Activated naive CD4-positive, alpha-beta T cell treated with Interleukin-2 at 50 U/mL for 16 hours (primary cell): ENCODE measurements at places on chromosomes 7 and 10.

- DNase-seq: no peak
Observed at GRCh38 chr10:9469663-9470205, 1415.2 kb downstream of the GATA3 start.

DNA sequence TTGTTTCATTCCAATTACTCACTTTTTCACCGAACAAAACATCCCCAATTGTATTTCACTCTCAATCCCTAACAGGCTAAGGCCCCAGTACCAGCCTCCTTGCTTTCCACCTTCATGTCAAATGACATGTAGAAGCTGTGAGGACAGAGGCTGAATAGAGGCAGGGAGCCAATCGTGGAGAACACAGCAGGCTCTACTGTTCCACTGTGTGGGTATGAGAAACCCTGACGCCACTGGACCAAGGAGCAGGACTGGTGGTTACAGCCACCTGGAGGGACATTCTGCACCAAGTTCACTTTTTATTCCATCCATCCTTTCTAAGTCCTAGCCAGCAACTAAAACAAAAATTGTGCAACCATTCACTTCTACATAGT is 502.8 kb downstream of the SORCS1 start:
- DNase-seq: no peak

- DNase-seq: peak; percentile 5
Observed at GRCh38 chr10:119360181-119360921, 153.0 kb downstream of the GRK5 start.

GRCh38 chr7:98120559-98120958 is 13.9 kb downstream of the LMTK2 start:
- no peak for DNase-seq

- DNase-seq: peak; percentile 68
Observed at GRCh38 chr7:139682136-139683013, 95.4 kb downstream of the HIPK2 start.

- DNase-seq: no peak
Observed at GRCh38 chr10:72552857-72553256, 73.0 kb downstream of the MICU1 start.

DNA sequence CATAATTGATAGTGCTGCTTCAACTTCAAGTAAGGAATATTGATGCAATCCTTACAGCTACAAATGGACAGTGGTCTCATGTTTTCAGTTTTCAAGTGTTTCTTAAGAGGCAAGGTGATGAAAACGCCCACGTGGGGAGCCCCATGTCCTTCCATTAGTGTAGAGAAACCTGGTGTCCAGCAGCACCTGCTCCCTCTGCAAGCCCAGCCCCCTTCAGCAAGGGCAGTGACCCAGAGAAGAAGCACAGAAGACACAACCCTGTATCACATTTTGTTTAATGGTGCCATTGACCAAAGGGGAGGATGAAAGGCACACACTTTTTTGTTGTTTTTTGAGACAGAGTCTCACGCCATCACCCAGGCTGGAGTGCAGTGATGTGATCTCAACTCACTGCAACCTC is 143.7 kb downstream of the EGFR start:
- DNase-seq: no peak

- DNase-seq: no peak
Observed at GRCh38 chr7:147857152-147858140, 733.1 kb upstream of the C7orf33 start.

GRCh38 chr10:12796401-12797160 is 204.9 kb downstream of the CCDC3 start:
- DNase-seq: no peak

- DNase-seq: no peak
Observed at GRCh38 chr10:61793760-61794703, 107.5 kb upstream of the ARID5B start.

DNA sequence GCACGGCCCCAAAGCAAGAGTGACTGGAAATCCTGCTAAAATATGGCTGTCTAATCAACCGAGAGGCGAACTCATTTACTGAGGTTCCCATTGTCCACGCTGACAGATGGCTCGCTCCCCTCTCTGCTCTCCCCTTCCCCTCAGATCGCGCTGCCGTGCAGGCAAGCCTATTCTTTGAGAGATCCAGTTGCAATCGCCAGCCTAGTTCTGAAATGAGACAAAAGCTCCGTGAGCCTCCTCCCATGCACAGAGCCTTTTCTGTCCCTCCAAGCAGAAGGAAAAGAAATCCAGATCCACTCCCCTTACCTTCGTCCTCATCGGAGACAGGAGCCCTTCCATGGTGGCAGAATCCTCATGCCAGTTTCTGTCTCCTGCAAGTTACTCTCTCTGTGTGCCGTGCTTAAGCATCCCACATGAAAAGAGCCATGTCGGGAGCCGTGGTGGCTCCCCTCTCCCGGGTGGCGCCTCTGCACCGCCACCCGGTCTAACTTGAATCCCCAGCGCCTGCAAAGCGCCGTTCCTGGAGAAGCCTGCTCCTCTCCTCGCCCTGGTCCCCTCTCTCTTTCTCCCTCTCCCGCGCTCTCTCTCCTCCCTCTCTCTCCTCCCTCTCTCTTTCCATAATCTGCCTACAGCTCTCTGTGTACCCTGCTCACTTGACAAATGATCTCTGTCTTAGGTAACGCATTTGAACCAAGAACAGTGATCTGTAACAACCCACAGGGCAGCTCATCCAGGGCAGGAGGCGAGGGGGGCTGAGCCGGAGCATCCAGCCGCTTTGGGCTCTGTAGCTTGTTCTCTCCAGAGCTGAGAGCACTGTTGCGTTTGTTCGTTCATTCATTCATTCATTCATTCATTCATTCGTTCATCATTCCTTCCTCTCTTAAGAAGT is 156.8 kb downstream of the FRMD4A start:
- DNase-seq: peak; percentile 12
